PC-9 (cell line): ENCODE measurements at places on chromosomes 2 and 18. TPM values are rescaled to one million over a fixed set of nuclear protein-coding genes. Genes with fewer than 3 reads are reported as not detected.
A peak's percentile ranks its signal among the peaks of the same experiment; 100 is the strongest.

The CNGA3 gene
- not detected in 2 replicates for total RNA-seq

The REG3G gene
- total RNA-seq: not detected in 2 replicates

The NAT8 gene
- total RNA-seq: not detected in 2 replicates

The MYO5B gene
- 23.3 and 25.4 TPM in 2 replicates for total RNA-seq

The RAX gene
- total RNA-seq: not detected in 2 replicates

DNA sequence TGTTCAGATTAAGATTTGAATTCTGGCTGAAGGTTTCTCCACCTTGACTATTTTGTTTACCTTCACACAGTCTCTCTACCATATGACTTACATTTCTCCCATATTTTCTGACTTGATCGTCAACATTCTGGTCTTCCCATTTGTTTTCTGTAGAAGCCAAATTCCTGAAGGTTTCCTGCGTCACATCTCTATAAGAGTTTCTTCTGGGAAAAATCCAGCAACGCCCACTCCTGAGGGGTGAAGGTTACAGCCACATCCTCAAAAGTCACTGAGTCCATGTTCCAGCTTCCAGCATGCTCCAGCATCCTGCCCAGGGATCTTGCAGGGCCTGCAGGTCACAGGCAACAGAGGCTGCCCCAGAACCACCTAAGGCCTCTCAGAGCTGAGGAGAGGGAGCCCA is 47.5 kb downstream of the NBEAL1 start:
- no peaks in the 10 kb centered on the region for H3K4me1 ChIP-seq
- no peak overlapping the region for H3K27ac ChIP-seq
- no peak overlapping the region for H3K4me3 ChIP-seq
- DNase-seq: no peak
- no peaks in the 10 kb centered on the region for H3K27me3 ChIP-seq
- no peaks in the 10 kb centered on the region for H3K36me3 ChIP-seq

- no peaks in the 10 kb centered on the region for H3K27me3 ChIP-seq
- peak overlapping the region; percentile 67 for H3K27ac ChIP-seq
- no peak for DNase-seq
These were observed 2.0 kb upstream of the PRKCE start for GRCh38 chr2:45649462-45649857.

GRCh38 chr2:158498043-158498748 is 41.4 kb downstream of the PKP4 start:
- no peaks in the 10 kb centered on the region for H3K36me3 ChIP-seq
- peaks cover 27% of the 10 kb centered on the region for H3K4me1 ChIP-seq
- H3K27ac ChIP-seq: no peak overlapping the region
- H3K4me3 ChIP-seq: no peak overlapping the region
- no peak for DNase-seq

DNA sequence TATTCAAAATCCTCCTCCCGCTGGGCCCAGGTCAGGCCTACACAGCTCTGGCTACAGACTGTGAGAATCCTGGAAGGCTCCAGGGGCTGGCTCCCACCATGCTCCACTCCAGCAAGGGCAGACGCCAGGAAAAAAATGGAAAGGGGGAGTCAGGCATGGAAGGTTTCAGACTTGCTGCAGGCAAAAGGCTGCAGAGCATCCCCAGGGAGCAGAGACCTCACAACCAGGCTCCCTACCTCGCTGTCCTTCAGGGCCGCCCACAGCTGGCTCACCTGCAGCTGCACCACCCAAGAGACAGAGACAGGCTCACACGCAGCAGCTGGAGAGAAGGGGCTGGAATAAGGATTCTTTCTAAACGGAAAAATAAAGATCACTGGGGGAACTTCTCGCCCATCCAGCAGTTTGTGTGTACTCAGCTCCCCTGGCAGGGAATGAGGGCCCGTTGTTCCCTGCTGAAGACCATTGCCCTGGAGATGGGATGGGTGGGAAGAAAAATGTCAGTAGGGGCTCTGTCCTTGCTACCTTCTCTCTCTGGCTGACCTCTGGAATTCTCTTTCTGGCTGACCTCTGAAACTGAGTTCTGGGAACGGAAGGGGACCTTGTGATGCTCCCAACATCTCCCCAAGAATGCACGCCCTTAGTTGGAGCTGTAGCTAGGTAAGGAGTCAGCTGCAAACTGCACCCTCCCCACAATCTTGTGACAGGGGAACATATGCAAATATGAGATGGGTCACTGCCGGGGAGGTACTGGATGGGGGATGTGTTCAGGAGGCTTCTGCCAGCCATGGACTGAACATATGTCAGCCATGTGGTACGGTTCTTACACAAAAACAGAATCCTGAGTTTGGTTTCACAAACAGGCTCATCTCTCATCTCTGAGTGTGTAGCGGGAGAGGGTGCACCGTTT is 34.5 kb downstream of the BCL2 start:
- H3K4me3 ChIP-seq: no peak overlapping the region
- H3K27ac ChIP-seq: no peak overlapping the region
- no peak for DNase-seq
- no peaks in the 10 kb centered on the region for H3K4me1 ChIP-seq
- H3K36me3 ChIP-seq: no peaks in the 10 kb centered on the region
- no peaks in the 10 kb centered on the region for H3K27me3 ChIP-seq

DNA sequence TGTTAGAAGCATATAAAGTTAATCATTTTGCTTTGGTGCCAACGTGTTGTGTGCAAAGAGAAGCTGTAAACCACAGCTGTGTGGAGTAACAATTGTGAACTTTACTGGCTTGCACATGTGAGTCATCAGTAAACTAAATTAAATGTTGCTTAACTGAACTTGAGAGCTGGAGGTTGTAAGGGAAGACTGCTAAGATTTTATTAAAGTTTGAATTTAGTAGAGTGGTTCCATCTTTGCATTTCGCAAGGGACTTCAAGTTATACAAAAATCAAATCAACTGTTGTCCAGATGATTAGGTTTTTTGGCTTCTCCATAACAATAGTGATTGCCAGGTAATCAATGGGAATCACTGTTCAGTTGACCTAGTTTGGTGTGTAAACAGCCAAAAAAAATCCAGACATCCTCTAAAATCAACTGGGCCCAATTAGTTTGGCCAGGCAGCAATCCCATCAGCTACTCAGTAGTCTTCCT is 247.4 kb downstream of the MYO3B start:
- H3K27ac ChIP-seq: no peak overlapping the region
- H3K27me3 ChIP-seq: no peaks in the 10 kb centered on the region
- no peak overlapping the region for H3K4me3 ChIP-seq

GRCh38 chr18:46155641-46156051 is 51.5 kb downstream of the HAUS1 start:
- H3K27ac ChIP-seq: peak overlapping the region; percentile 85
- no peak overlapping the region for H3K4me3 ChIP-seq
- DNase-seq: peak; percentile 99
- no peaks in the 10 kb centered on the region for H3K36me3 ChIP-seq

GRCh38 chr18:76604935-76605240 is 109.8 kb upstream of the ZNF516 start:
- H3K4me3 ChIP-seq: no peak overlapping the region
- peak; percentile 41 for DNase-seq
- no peak overlapping the region for H3K27ac ChIP-seq
- no peaks in the 10 kb centered on the region for H3K27me3 ChIP-seq
- H3K4me1 ChIP-seq: peaks cover 4% of the 10 kb centered on the region; the same call in 1 of the 2 replicates
- no peaks in the 10 kb centered on the region for H3K36me3 ChIP-seq

DNA sequence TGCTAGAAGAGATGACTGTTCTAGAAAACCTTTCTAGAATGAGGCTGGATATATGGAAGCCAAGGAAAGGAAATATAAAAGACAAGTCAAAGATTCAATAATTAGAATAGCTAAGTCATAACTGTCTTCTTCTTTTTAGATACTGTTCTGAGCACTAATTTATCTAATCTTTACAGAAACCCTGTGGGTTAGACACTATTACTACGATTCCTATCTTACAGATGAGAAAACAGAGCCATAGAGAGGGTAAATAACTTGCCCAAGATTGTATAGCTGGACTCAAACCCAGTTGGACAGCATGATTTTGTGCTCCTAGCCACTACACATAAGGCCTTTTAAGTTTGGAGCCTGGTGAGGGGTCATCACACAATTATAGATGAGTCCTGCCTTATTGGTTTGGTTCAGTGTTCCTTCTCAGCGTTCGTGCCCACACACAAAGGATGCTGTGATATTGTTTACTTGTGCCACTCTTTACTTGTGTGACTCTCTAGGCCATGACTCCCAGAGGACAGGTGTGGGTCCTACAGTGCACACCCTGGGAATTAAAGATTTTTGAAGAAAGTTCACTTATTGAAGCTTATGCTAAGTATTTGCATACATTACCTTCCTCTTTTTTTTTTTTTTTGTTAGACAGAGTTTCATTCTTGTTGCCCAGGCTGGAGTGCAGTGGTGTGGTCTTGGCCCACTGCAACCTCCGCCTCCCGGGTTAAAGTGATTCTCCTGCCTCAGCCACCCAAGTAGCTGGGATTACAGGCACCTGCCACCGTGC is 153.7 kb downstream of the PRKCE start:
- DNase-seq: no peak
- no peaks in the 10 kb centered on the region for H3K27me3 ChIP-seq
- no peak overlapping the region for H3K4me3 ChIP-seq
- H3K4me1 ChIP-seq: no peaks in the 10 kb centered on the region
- no peak overlapping the region for H3K27ac ChIP-seq
